H4 (cell line): ENCODE measurements at places on chromosomes 12 and 14. TPM values are rescaled to one million over a fixed set of nuclear protein-coding genes. Genes with fewer than 3 reads are reported as not detected.

GRCh38 chr14:101480022-101480746, 81.1 kb upstream of the DIO3 start:
- DNase-seq = no peak

DNA sequence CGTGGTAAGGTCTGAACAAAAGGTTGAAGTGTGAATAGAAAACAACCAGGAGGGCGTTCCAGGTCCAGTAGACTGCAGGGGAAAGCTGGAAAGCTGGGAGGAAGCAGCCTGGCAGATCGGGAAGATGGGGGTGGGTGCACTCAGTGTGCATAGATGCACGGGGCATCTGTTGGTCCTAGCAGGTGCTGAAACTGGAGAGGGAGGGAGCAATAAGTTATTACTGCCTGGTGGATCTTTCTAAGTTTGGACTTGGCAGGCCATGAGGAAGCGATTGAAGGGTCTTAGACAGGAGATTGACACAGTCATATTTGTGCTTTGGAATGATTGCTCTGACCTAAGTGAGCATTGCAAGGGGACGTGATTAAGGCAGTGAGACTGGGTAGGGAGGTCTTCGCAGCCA, 194.4 kb downstream of the EFCAB11 start:
- DNase-seq = no peak

- DNase-seq = no peak
These were observed 133.4 kb upstream of the RAP1B start for GRCh38 chr12:68477261-68477772.

DNA sequence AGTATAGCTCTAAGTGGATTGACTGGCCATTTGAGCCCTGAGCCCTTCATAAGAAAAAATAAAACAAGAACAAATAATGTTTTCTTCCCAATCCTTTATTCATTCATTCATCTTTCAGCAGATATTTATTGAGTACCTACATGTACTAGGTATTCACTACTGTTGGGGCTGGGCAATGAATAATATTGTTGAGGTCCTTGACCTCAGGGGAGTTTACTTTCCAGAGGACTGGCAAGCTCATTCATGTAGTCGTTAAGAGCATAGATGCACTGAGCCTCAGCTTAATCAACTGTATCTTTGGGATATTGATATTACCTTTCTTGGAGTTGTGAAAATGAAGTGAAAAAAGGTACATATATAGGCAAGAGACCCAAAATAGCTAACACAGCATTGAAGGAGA, 7.6 kb downstream of the CFAP54 start:
- no peak for DNase-seq

GRCh38 chr12:102653406-102653805, 173.0 kb upstream of the IGF1 start:
- no peak for DNase-seq

DNA sequence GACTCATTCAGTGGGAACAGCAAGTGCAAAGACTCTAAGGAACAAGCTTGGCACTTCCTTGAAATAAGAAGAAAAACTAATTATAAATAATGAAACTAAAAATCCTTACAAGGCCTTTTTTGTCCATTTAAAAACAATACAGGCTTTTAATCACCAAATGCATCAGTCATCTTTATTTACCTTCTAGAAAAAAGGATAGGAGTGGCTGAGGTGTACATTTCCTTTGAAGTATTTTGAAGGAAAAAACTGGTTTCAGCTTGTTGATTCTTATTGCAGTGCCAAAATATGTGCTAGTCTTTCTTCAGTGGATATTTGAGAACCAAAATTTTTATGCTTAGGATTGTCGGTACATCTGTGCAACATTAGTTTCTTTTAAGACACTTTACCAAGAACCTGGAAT, 29.8 kb downstream of the MED21 start:
- DNase-seq = no peak

DNA sequence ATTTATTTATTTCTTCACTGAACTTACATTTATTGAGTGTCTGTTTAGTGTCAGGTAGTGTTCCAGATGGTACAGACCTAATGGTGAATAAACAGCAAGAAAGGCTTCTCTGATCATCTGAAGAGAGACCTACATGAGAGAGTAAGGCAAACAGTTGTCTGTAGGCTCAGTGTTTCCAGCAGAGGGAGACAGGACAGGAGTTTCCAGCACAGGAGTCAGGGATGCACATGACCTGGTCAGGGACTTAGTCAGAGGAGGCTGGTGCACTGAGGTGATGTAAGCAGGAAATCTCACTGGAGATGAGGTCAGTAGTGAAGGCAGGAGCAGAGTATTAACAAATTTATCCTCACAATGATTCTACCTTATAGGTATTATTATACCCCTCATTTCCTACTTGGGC, 233.2 kb downstream of the MDGA2 start:
- DNase-seq = peak; percentile 84

GRCh38 chr12:62256408-62257096, 3.7 kb upstream of the USP15 start:
- no peak for DNase-seq

- DNase-seq = no peak
These were observed at the start of gene SALL2 for GRCh38 chr14:21525962-21526671. Gene SALL2, minus strand, starts transcription at chr14:21526346. Its CDS starts 219 bp downstream, at chr14:21526127.

DNA sequence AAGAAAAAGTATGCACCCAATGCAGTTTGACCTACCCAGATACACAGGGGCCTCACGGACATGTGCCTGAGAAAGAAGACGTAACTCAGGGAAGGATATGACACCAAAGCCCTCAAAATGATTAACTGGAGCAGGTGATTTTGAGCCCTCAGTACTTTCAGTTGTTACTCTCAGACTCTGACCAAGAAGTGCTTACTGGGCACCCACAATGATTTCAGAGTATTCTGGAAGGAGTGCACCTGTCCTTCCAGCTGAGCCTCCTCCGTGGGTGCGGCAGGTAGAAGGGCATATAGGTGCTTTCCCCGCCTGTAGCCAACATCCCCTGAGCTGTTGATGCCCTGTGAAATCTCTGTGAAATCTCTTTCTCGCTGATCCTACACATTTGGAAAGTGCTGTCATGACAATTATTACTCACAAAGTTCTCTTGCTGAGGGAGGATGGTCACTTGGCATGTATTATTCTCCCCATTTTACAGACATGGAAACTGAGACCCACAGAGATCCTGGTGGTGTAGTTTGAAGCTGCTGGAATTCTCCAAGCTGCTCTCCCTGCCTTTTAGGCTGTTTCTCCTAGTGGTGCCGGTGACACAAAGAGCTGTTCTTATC, 154.3 kb upstream of the CCND2 start:
- DNase-seq = no peak

- DNase-seq = no peak
These were observed 16.7 kb downstream of the SRP54 start for GRCh38 chr14:34999500-34999899.

The DNAL1 gene
- 8.1 and 14.4 TPM in 2 replicates for total RNA-seq

The OR6C2 gene
- total RNA-seq = not detected in 2 replicates

The SPIC gene
- total RNA-seq = not detected in 2 replicates
